Amygdala (tissue), 56 donors: ENCODE measurements at places on chromosomes 11 and 22.

GRCh38 chr11:58451585-58451984 lies 9.5 kb upstream of the OR5B12 start:
- no peak for DNase-seq

DNA sequence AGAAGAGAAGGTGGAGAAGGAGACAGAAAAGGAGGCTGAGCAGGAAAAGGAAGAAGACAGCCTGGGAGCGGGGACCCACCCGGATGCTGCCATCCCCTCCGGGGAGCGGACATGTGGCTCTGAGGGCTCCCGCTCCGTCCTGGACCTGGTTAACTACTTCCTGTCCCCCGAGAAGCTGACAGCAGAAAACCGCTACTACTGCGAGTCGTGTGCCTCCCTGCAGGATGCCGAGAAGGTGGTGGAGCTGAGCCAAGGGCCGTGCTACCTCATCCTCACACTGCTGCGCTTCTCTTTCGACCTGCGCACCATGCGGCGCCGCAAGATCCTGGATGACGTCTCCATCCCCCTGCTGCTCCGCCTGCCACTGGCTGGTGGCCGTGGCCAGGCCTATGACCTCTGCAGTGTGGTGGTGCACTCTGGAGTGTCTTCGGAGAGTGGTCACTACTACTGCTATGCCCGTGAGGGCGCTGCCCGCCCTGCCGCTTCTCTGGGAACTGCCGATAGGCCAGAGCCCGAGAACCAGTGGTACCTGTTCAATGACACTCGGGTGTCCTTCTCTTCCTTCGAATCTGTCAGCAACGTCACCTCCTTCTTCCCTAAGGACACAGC lies 21.4 kb downstream of the USP35 start:
- no peak for DNase-seq

DNA sequence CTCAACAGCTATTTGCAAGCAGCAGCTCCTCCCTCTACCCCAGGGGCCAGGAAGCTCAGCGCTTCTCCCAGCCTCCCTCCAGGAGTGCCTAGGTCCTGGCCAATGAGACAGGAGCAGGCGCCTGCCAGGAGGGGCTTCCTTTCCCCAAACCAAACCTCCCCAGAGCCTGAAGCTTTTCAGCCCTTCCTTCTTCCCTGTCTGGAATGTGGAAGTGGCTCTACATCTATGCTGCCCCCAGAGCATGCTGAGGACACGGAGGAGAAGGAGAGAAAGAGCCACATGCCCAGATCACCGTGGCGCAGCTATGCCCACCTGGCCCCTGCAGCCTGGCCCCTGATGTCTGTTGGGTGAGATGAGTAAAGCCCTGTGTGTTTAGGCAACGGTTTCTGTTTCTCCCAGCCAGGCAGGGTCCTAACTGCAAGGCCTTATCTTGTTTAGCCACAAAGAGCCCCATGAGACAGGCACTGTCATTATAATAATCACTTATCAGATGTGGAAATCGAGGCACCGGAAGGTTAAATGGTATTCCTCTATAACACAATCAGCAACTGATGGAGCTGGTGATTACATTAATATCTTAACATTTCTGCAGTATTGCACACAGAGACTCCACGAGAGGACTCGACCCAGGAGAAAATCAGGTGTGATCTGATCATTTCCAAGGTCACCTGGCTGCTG lies 315.8 kb downstream of the CTTN start:
- DNase-seq, result no peak

DNA sequence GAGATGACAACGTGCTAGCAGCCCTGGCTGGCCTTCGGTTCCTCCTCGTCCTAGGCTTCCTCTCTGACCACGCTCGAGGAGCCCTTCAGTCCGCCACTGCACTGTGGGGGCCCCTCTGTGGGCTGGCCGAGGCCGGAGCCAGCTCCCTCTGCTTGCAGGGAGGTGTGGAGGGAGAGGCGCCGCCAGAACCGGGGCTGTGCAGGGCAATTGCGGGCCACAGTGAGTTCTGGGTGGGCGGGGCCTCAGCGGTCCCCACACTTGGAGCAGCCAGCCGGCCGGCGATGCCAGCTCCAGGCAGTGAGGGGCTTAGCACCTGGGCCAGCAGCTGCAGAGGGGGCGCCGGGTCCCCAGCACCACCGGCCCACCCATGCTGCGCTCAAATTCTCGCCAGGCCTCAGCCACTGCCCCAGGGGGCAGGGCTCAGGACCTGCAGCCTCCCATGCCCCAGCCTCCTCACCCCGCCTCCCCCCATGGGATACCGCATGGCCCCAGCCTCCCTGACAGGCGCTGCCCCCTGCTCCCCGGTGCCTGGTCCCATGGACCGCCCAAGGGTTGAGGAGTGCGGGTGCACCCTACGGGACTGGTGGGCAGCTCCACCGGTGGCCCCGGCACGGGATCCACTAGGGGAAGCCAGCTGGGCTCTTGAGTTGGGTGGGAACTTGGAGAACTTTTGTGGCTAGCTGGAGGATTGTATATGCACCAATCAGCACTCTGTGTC lies 399.4 kb downstream of the LUZP2 start:
- no peak for DNase-seq

DNA sequence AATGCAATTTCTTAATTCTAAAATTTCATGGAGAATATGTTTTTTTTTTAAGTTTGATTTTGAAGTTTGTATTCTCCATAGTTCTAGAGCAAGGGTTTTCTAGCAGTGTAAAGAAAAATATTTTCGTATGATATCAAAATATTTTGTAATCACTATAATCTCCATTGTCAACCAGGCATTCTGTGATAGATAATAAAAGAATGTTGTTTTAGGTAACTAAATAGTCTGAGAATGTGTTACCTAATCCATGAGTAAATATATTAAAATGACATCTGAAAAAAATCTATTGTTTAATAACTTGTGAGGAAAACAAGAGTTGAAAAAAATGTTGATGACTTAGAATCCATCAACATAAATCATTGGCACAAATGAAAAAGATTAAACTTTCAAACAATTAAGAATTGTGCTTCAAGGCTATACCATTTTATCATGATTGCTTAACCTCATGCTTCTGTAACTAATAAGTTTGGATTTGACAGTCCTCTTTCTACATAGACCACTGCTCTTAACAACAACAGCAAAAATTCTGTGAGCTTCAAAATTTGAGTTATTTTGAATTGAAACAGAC lies 2211.8 kb downstream of the LRRC4C start:
- DNase-seq, result no peak

DNA sequence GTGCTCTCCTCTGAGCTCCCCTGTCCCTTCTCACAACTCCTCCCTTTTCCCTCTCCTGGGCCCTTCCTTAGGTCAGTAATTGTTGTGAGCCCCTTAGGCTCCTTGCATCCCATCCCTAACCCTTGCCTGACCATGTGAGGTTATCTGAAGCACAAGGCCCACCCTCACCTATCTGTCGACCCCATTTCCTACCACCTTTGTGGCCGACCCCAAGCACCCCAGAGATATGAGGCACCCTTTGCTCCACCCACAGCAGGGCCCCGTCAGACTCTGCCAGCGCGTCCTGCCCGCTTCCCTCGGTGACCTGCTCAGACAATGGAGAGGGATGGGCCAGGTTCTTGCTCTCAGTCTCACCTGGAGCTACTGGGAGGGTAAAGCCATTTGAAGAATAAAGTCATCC lies 1.3 kb downstream of the GNG3 start:
- DNase-seq, result no peak

DNA sequence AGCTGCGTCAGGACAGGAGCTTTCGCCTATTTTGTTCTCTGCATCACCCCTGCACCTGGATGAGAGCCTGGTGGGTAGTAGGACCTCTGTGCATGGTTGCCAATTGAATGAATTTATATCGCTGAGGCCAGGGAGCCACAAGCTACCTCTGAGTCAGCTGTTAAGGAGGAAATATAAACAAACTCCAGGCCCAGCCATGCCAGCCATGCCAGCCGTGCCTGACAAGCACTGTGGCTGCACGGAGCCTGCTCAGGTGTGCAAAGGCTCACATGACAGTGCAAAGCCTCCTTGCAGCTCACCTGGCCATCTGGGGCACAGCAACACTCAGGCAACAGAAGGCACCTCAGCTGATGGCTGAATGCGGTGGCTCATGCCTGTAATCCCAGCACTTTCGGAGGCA lies 33.7 kb upstream of the LINC01488 start:
- DNase-seq, result no peak

GRCh38 chr22:42001706-42002105 lies 3.1 kb downstream of the WBP2NL start:
- DNase-seq, result no peak

- DNase-seq, result no peak
Observed at GRCh38 chr11:92550411-92550810, 325.8 kb downstream of the FAT3 start.

DNA sequence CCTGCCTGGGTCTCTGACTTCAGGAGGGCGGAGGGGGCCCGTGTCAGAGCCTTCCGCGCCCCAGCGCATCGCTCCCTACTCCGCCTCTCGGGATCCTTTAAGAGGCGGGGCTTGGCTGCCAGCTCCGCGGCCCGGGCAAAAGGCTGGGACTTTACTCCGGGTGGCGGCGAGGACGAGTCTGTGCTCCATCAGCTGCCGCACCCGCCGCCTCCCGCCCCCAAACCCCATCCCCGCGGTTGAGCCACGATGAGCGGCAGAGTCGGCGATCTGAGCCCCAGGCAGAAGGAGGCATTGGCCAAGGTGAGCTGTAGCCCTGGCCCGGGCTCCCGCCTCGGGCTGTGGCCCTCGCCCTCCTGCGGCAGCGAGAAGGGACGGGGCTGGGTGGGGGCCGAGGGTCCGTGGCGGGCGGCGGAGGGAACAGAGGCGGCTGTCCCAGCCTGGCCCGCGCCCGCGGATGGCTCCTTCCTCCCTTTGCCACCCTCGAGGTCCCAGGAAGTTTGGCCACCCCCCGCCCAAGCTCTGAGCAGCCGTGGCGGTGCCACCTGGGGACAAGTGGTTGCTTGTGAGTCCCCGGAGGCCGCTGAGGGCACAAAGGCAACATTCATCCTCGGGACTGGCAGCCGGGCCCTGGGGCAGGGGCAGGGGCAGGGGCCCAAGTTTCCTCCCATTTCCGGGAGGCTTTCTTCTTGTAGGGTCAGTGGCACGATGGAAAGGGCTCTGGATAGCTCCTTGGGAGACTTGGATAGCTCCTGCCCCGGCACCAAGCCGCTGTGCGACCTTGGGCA lies at the start of gene SEC14L2:
Gene SEC14L2, plus strand, starts transcription at position 148 of the 785 bp plus-strand sequence. Its CDS starts 99 bp downstream, at position 247.
- DNase-seq, result peak; percentile 60

DNA sequence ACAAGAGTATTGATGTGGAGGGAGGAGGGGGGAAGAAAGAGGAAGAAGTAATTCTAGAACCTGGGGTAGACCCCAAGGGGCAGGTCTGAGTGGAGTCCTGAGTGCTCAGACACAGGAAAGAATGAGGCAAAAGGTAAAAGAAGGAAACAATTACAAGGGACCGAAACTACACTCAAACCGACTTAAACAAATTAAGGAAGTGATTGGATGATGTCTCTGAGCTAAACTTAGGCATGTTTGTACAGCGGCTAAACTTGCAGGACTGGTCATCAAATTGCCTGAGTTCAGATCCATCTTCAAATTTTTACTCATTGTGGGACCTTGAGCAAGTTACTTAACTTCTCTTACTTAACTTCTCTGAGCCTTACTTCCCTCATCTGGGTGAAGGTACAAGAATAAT lies 86.3 kb upstream of the LRRC55 start:
- no peak for DNase-seq
